ENCODE measurements at places on chromosomes 2 and 18. TPM values are rescaled to one million over a fixed set of nuclear protein-coding genes. Genes with fewer than 3 reads are reported as not detected.
A peak's percentile ranks its signal among the peaks of the same experiment; 100 is the strongest.

AAK1 gene
- total RNA-seq, result 5.6 TPM

AP1S3 gene
- 2.3 TPM for total RNA-seq

SPATA3 gene
- total RNA-seq, result not detected

MC5R gene
- total RNA-seq, result not detected

EMILIN1 gene
- total RNA-seq, result not detected

IAH1 gene
- total RNA-seq, result 69.5 TPM

SCN7A gene
- not detected for total RNA-seq

DNA sequence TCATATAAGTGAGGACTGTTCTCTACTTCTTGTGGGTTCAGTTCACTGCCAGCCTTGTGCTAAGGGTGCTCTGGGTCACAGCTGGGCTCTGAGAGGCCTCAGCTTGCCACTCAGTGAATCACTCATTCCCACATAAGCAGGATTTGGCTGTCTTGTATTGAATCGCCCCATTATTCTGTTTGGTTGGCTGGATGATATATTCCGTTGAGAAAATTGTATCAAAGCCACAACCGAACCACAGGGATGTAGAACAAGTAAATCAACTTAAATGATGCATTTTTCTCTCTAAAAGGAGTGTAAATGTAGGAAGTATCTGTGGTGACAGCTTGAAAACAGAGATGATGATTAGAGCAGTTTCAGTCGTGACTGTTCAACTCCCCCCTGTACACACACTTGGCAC lies 39.6 kb downstream of the TTC39C start:
- DNase-seq, result no peak
- peaks cover 10% of the 10 kb centered on the region for H3K4me1 ChIP-seq
- H3K36me3 ChIP-seq, result no peaks in the 10 kb centered on the region
- H3K27me3 ChIP-seq, result no peaks in the 10 kb centered on the region
- no peak overlapping the region for H3K27ac ChIP-seq

GRCh38 chr18:40431071-40431985 lies 1523.7 kb upstream of the PIK3C3 start:
- H3K4me1 ChIP-seq, result no peaks in the 10 kb centered on the region
- H3K36me3 ChIP-seq, result no peaks in the 10 kb centered on the region
- no peak overlapping the region for H3K4me3 ChIP-seq
- H3K27me3 ChIP-seq, result no peaks in the 10 kb centered on the region
- no peak for DNase-seq
- H3K27ac ChIP-seq, result no peak overlapping the region

GRCh38 chr2:54708584-54709335 lies 14.7 kb upstream of the EML6 start:
- peaks cover 49% of the 10 kb centered on the region for H3K4me1 ChIP-seq
- H3K27me3 ChIP-seq, result no peaks in the 10 kb centered on the region
- no peak overlapping the region for H3K27ac ChIP-seq
- DNase-seq, result peak; percentile 75

- H3K27ac ChIP-seq, result no peak overlapping the region
- no peaks in the 10 kb centered on the region for H3K27me3 ChIP-seq
- no peak for DNase-seq
- H3K4me3 ChIP-seq, result no peak overlapping the region
- no peaks in the 10 kb centered on the region for H3K4me1 ChIP-seq
- no peaks in the 10 kb centered on the region for H3K36me3 ChIP-seq
Measured at GRCh38 chr2:45248214-45248613, 239.0 kb upstream of the SIX2 start.

DNA sequence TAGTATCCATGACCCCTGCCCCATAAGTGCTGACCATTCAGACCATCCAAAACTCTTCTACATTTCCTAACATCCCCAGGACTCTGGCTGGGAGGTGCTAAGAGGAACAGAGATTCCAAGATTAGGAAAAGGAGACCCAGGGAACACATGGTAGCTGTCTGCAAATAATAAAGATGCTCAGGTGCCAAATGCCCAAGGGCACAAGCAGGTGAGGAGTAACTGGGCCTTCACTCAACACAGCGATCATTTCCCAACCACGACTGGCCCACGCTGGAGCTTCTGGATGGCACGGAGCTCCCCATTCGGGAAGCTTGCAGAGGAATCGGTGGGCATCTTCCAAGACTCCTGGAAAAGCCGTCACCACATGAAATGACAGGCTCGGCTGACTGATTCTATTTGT lies 255.9 kb upstream of the SMIM21 start:
- DNase-seq, result no peak
- H3K36me3 ChIP-seq, result no peaks in the 10 kb centered on the region
- peaks cover 2% of the 10 kb centered on the region for H3K27me3 ChIP-seq
- H3K27ac ChIP-seq, result no peak overlapping the region
- H3K4me1 ChIP-seq, result no peaks in the 10 kb centered on the region

- peaks cover 43% of the 10 kb centered on the region for H3K36me3 ChIP-seq
- no peaks in the 10 kb centered on the region for H3K4me1 ChIP-seq
- no peak overlapping the region for H3K27ac ChIP-seq
- H3K4me3 ChIP-seq, result no peak overlapping the region
Measured at GRCh38 chr2:171479154-171479814, 43.0 kb upstream of the CYBRD1 start.

DNA sequence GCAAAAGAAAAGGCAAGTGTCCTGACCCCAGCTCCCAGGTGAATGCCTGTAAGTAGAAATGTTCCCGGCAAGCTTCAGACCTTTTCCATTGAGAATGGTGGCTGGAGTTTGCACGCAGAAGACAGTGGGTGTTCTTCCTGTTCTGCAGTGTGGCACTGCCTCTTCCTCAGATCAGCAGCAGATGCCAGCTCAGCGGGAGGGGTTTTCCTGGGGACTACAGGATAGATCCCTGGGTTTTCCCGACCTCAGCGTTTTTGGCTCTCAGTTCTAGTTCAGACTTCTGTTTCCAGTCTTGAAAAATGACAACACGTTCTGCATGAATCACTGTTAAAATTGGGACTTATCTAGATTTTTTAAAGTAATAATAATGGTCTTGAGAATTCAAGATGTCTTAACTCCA lies 39.2 kb downstream of the GRHL1 start:
- H3K36me3 ChIP-seq, result no peaks in the 10 kb centered on the region
- DNase-seq, result no peak
- H3K27ac ChIP-seq, result no peak overlapping the region

DNA sequence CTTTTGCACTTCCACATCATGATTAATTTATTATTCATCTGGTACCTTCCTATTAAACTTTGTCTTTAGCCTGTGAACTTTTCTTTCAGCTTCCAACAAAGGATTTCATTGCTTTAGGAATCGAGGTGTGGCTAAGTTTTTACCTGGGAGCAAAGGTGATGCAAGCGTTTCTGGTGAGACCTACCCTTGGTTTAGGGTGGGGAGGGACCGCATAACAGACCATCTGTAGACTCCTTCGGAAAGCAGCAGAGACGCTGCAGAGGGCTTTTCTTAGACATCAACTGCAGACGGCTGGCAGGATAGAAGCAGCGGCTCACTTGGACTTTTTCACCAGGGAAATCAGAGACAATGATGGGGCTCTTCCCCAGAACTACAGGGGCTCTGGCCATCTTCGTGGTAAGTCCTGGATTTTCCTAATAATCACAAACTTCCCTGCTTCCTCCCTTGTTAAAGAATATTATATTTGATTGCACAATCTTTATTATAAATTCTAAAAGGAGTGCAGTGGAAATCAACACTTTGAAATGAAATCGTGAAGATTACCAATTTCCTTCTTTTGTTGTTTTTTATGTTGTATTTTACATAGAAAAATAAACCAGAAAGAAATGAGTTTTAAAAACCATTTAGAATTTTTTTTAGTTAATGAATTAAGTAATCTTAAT lies at the start of gene DSG3:
Gene DSG3, plus strand, starts transcription at position 212 of the 662 bp plus-strand sequence. Its CDS starts 137 bp downstream, at position 349.
- H3K36me3 ChIP-seq, result no peaks in the 10 kb centered on the region
- no peak within 1 kb of the TSS for H3K27ac ChIP-seq
- peaks cover 21% of the 10 kb centered on the region for H3K4me1 ChIP-seq
- no peak within 1 kb of the TSS for H3K4me3 ChIP-seq

GRCh38 chr2:166417669-166418068 lies 41.9 kb upstream of the SCN9A start:
- peak; percentile 66 for DNase-seq
- no peaks in the 10 kb centered on the region for H3K36me3 ChIP-seq
- H3K4me3 ChIP-seq, result no peak overlapping the region
- H3K27ac ChIP-seq, result no peak overlapping the region
- no peaks in the 10 kb centered on the region for H3K27me3 ChIP-seq

GRCh38 chr2:136059036-136059472 lies 58.9 kb downstream of the CXCR4 start:
- H3K4me3 ChIP-seq, result no peak overlapping the region
- H3K27ac ChIP-seq, result no peak overlapping the region
- peaks cover 21% of the 10 kb centered on the region for H3K4me1 ChIP-seq

GRCh38 chr2:147543056-147543455 lies 301.8 kb upstream of the ACVR2A start:
- H3K4me3 ChIP-seq, result no peak overlapping the region
- H3K27ac ChIP-seq, result no peak overlapping the region
- DNase-seq, result no peak
- H3K36me3 ChIP-seq, result no peaks in the 10 kb centered on the region
- no peaks in the 10 kb centered on the region for H3K27me3 ChIP-seq

GRCh38 chr2:190809139-190809764 lies 71.4 kb upstream of the GLS start:
- no peak overlapping the region for H3K27ac ChIP-seq
- no peak overlapping the region for H3K4me3 ChIP-seq
- H3K36me3 ChIP-seq, result no peaks in the 10 kb centered on the region
- DNase-seq, result no peak

GRCh38 chr2:84880395-84880644 lies 564 bp downstream of the TRABD2A start:
- no peaks in the 10 kb centered on the region for H3K27me3 ChIP-seq
- H3K27ac ChIP-seq, result no peak overlapping the region
- DNase-seq, result no peak
- peak overlapping the region; percentile 58 for H3K4me3 ChIP-seq

DNA sequence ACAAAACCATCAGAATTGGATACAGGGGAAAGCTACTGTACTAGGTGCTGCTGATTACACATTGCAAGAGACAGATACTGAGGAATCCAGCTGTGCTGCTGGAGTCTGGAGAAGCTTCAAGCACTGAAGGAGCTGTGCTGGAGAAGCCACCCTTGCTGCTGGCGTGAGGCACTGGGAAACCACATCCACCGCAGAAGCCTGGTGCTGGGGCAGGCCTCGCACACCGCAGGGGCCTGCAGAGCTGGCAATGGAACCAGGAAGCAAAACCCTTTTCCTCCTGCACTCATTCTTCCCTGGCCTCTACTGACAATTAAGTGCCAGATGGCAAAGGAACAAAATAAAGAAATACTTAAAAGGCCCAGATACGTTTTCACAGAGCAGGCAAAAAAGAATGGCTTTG lies 94.4 kb upstream of the MSH6 start:
- H3K36me3 ChIP-seq, result no peaks in the 10 kb centered on the region
- DNase-seq, result no peak
- peak overlapping the region; percentile 92 for H3K27ac ChIP-seq
- no peak overlapping the region for H3K4me3 ChIP-seq

DNA sequence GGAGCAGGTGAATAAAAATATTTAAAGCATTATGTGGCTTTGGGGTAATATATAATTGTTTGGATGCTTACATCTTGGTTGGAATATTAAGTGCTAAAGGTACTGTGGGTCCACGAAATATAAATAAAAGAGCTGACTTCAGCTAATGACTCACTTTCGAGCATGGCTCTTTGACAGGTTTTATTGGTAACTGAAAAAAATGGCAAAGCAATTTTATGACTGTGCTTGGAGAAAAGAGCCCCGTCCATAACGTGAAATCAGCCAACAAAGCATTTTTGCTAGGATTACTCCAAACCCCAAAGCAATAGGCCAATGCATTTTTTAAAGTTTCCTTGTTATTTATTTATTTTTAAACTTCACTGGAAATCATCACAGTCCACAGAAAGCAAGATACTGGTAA lies 397.2 kb upstream of the CDH19 start:
- no peaks in the 10 kb centered on the region for H3K27me3 ChIP-seq
- H3K27ac ChIP-seq, result no peak overlapping the region
- H3K4me3 ChIP-seq, result no peak overlapping the region
- H3K36me3 ChIP-seq, result no peaks in the 10 kb centered on the region
- no peaks in the 10 kb centered on the region for H3K4me1 ChIP-seq
- DNase-seq, result no peak

DNA sequence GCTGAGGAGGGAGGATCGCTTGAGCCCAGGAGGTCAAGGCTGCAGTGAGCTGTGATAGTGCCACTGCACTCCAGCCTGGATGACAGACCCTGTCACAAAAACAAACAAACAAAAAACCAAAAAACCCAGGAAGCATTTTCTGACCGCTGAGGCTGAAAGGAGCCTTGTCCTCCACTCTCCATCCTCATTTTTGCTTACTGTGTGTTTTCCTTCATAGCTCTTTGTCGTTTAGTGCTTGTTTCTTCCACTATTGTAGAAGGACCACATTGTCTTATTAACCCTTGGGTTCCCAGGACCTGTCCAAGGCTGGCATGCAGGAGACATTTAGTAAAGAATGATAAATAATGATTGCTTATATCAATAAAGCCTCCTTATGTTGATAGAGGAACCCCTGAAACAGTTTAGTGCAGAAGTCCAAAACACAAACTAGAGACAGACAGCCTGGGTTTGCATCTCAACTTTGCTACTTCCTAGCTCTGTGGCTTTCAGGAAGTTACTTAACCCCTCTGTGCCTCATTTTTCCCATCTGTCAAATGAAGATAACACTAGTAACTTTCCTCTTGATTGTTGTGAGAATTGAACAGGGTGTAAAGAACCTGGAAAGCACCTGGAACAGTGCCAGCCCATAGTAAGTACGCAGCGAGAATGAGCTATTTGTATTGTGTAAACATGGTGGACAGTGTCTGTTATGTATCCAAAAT lies 126.0 kb downstream of the LPIN1 start:
- H3K4me3 ChIP-seq, result no peak overlapping the region
- DNase-seq, result no peak
- H3K36me3 ChIP-seq, result peaks cover 13% of the 10 kb centered on the region
- no peak overlapping the region for H3K27ac ChIP-seq
- no peaks in the 10 kb centered on the region for H3K27me3 ChIP-seq
- no peaks in the 10 kb centered on the region for H3K4me1 ChIP-seq

DNA sequence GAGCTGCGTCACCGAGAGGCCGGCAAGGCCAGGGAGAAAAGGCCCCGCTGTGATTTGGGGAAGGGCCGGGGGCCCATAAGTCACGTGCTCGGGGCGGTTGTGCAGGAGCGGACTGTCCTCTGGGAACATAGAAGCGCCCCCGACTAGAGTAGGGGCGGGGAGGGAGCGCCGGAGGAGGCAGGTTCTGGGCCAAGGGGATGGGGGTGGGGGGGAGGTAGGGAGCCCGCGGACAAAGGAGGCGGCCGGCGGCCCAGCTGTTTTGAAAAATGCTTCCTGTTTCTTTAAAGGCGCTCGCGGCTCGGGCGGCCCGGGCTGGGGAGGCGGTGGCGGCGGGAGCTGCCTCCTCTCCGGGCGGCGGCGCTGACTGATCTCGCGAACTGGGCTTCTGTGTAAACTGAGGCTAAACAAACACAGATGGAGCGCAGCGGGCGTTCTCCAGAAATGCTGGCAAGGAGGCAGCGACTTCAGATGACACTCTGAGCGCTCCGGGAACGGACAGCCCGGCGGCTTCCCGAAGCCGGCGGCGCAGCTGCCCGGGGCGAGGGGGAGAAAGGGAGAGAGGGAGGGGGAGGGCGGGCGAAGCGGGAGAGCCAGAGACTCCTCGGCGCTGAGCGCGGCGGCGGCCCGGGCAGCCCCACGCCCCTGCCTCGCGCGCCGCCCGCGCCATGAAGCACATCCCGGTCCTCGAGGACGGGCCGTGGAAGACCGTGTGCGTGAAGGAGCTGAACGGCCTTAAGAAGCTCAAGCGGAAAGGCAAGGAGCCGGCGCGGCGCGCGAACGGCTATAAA lies at the start of gene ATOH8:
Gene ATOH8, plus strand, starts transcription at position 467 of the 788 bp plus-strand sequence. Its CDS starts 199 bp downstream, at position 666.
- no peak within 1 kb of the TSS for H3K4me3 ChIP-seq
- no peak within 1 kb of the TSS for H3K27ac ChIP-seq
- H3K4me1 ChIP-seq, result no peaks in the 10 kb centered on the region
- no peaks in the 10 kb centered on the region for H3K27me3 ChIP-seq

Data from Karpas-422 (cell line).